ENCODE measurements at places on chromosomes 13 and 19. TPM values are rescaled to one million over a fixed set of nuclear protein-coding genes. Genes with fewer than 3 reads are reported as not detected.

The CEACAM1 gene
- not detected for total RNA-seq

DNA sequence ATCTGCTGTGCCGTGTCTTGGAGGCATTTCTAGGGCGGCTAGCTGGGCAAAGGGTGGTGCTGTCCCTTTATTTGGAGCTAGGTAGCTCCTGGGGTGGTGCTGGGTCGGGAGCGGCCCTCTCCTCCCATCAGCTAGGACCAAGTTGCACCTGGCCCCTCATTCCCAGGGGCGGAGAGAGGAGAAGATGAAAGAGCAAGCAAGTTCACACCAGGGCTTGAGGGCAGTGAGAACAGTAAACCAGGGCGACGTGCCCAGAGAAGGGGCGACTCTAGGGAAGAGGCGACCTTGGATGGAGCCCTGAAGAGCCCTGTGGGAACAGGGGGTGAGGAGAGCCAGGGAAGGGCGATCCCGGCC, 17.0 kb upstream of the KCNN1 start:
- peak; percentile 47 for DNase-seq

GRCh38 chr19:18867199-18867598, 28.8 kb downstream of the CERS1 start:
- no peak for DNase-seq

DNA sequence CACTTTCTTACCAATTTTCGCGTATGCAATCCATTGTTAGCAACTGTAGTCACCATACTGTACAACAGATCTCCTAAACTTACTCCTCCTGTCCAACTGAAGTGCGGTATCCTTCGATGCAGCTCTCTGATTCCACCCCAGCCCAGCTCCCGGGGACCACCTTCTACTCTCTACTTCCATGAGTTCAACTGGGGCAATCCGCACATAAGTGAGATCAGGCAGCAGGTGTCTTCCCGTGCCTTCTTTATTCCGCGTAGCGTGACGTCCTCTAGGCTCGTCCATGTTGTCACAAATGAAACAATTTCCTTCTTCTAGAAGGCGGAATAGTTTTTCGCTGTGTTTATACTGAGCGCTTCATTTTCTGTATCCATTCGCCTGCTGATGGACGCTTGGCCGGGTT, 8.4 kb downstream of the LILRB1 start:
- DNase-seq: no peak

DNA sequence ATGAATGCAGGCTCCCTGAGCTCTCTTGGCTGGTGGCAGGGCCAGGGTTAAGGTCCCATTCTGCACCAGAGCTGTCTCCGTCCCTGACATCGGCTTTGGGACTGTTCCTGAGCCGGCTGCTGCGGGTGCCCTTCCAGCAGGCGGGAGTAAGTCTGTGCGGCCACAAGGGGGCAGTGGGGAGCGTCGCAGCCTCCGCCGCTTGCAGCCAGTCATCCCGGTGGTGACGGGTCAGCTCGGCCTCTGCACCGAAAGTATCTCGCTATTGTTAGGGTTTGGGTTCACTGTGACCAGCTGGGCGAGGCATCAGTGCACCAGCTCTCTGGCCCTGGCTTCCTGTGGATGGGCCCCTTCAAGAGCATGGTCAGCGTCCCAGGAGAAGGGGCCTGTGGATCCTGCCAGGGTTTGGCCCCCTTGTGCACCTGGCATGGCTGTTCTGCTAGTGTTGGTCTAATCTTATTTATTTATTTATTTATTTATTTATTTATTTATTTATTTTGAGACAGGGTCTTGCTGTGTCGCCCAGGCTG, 15.1 kb downstream of the NDUFB7 start:
- peak; percentile 70 for DNase-seq

DNA sequence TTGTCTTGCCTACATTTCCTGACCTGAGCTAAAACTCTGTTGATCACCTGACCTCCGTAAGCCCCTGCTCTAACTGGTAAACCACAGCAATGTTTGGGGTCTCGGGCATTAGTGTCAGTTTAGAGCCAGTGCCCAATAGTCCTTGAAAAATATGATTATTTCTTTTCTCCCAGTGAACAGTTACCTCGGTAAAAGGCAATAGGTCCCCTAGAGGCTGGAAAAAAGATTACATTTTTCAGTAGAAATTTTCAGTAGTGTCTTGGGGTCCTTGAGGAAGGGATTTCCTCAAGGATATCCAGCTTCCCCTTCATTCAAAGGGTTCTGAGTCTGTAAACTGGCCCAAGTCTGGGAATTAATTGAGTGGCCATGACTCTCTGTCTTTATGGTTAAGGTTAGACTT, 177.5 kb downstream of the SLC7A1 start:
- DNase-seq: no peak

DNA sequence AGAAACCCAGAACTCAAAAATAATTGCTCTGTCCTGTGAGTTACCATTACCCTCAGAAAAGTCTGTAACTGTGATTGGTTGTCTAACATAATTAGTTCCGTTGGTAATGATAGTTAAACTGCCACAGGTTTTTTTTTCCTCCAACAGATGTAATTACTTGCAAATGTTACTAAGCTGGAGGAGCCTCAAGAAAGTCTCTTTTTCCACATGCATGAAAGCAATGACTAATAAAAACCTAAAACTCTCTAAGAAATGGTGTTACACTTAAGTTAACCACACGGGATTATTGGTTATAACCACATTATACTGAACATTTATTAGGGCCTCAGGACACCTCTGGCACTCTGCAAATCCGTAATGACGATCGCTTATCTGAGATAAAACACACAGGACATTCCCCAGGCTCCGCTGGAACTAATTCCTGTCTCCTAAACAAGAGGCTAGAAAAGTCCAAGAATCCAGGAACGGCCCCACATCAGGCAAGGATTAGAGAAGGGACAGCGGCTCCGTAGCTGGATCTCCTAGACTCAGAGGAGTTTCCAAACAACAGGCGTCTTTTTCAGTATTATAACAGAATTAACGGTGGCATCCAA, 753 bp downstream of the ZNF235 start:
- peak; percentile 57 for DNase-seq

DNA sequence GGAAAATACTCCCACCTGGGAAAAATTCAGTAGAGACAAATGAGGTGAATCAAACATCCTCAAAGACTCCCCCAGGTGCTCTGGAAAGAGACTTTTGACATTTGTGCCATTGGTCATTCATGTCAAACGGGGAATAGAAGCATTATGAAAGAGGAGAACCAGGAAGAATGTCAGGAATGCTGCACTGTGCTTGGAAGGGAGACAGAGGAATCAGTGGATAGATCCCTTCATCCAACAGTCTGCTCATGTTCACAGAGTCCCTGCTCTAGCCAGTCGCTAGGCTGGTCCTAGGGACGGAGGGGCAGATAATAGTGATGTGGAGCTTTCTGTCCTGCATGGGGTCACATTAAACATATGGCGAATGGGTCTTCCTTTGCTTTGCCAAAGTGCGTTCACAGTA, 384.4 kb downstream of the FGF9 start:
- DNase-seq: no peak

The PSG5 gene
- not detected for total RNA-seq

- no peak for DNase-seq
Measured at GRCh38 chr13:21045100-21045499, 16.3 kb downstream of the LATS2 start.

GRCh38 chr13:83692800-83693199, 189.5 kb downstream of the SLITRK1 start:
- DNase-seq: no peak

The RNF17 gene
- total RNA-seq: not detected

The IFNL1 gene
- total RNA-seq: not detected

GRCh38 chr19:50357178-50358100, 8.0 kb downstream of the NAPSA start:
- peak; percentile 85 for DNase-seq

The SMIM44 gene
- total RNA-seq: not detected

The PSG6 gene
- total RNA-seq: not detected

DNA sequence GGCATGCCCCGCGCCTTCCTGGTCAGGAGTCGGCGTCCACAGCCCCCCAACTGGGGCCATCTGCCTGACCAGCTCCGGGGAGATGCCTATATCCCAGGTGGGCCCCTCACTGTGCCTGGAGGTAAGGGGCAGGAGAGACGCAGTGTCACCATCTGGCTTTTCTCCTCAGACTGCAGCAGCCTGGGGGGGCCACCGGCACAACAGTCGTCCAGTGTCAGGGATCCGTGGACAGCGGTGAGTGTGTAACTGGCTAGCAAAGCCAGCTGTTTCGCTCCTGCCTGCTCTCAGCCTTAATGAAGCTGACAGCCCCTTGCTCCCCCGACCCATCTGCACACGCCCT, 227 bp downstream of the OVOL3 start:
- DNase-seq: peak; percentile 92
